ENCODE measurements at places on chromosomes 13 and 19. TPM values are rescaled to one million over a fixed set of nuclear protein-coding genes. Genes with fewer than 3 reads are reported as not detected.

ZNF98 gene
- not detected for total RNA-seq

LGALS13 gene
- not detected for total RNA-seq

SPTBN4 gene
- 0.20 TPM for total RNA-seq

ZBTB32 gene
- total RNA-seq, result 57.1 TPM

SIGLEC14 gene
- not detected for total RNA-seq

PCDH17 gene
- total RNA-seq, result not detected

LYPD5 gene
- total RNA-seq, result 0.45 TPM

PRX gene
- 0.80 TPM for total RNA-seq

PPFIA3 gene
- 1.3 TPM for total RNA-seq

PABPC3 gene
- total RNA-seq, result 0.34 TPM

CPB2 gene
- total RNA-seq, result not detected

CLEC4M gene
- not detected for total RNA-seq

ZNF146 gene
- 53.9 TPM for total RNA-seq

LILRB5 gene
- total RNA-seq, result not detected

USHBP1 gene
- 0.36 TPM for total RNA-seq

ACTMAP gene
- 17.0 TPM for total RNA-seq
